ACHN (cell line): ENCODE measurements at places on chromosomes 5 and 9.

- peak; percentile 13 for DNase-seq
Observed at GRCh38 chr5:103519550-103519949, 43.0 kb downstream of the NUDT12 start.

- no peak for DNase-seq
Observed at GRCh38 chr9:70083429-70083828, 39.8 kb downstream of the MAMDC2 start.

GRCh38 chr9:132235125-132235524 is 73.3 kb downstream of the NTNG2 start:
- DNase-seq, result no peak

- no peak for DNase-seq
Observed at GRCh38 chr5:179146277-179146676, 86.1 kb downstream of the ZNF354C start.

DNA sequence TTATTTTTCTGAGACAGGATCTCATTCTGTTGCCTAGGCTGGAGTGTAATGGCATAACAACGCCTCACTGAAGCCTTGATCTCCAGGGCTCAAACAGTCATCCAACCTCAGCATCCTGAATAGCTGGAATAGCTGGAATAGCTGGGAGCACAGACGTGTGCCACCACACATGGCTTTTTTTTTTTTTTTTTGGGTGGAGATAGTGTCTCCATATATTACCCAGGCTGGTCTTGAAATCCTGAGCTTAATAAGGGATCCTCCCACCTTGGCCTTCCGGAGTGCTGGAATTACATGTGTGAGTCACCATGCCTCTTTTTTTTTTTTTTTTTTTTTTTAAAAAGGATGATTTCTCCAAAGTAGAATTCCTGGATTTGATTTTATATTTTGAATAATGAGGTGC is 60.7 kb downstream of the NSD1 start:
- peak; percentile 96 for DNase-seq

- no peak for DNase-seq
Observed at GRCh38 chr9:95250462-95251221, 66.9 kb downstream of the FANCC start.
